ENCODE measurements at places on chromosomes 16 and 17.

- no peak for DNase-seq
Observed at GRCh38 chr17:48104440-48104839, 3.1 kb upstream of the SNX11 start.

- no peak for DNase-seq
Observed at GRCh38 chr16:57735755-57736418, at the start of gene KATNB1. TSS of gene KATNB1 (plus strand) at chr16:57735770. CDS start at chr16:57737244, 1,474 bp downstream.

DNA sequence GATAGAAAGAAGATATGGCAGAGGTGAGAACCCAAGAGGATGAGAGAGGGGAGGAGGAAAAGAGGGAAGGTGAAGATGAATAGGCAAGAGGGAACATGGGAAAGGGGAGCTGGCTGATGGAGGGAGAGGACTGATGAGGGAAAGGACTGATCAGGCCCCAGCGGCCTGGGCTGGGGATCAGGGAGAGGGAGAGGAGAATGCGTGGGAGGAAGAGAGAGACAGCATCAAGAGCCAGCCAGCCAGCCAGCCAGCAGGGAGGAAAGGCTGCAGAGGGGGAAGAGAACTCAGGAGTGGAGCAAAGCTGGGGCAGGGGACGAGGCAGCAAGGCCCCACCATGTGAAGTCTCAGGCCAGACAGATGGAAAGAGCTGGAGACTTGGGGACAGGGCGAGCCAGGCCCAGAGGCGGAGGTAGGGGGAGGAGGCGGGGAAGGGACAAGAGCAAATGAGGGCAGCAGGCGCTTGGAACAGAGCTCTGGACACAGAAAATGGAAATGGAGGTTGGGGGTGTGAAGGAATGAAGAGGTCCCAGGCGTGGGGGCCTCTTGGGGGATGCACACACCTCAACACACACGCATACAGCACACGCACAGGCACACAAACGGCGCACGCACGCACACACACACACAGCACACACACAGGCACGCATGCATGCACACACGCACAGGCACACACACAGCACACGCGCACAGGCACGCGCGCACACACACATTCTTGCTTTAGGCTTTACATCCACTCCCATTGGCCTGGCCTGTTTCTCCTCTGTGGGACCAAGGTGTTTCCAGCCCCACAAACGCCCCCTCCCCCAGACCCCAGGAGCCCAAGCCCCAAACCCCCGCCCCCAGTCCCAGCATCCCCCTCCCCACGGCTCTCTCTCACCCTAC is 12.3 kb downstream of the DLG4 start:
- no peak for DNase-seq

DNA sequence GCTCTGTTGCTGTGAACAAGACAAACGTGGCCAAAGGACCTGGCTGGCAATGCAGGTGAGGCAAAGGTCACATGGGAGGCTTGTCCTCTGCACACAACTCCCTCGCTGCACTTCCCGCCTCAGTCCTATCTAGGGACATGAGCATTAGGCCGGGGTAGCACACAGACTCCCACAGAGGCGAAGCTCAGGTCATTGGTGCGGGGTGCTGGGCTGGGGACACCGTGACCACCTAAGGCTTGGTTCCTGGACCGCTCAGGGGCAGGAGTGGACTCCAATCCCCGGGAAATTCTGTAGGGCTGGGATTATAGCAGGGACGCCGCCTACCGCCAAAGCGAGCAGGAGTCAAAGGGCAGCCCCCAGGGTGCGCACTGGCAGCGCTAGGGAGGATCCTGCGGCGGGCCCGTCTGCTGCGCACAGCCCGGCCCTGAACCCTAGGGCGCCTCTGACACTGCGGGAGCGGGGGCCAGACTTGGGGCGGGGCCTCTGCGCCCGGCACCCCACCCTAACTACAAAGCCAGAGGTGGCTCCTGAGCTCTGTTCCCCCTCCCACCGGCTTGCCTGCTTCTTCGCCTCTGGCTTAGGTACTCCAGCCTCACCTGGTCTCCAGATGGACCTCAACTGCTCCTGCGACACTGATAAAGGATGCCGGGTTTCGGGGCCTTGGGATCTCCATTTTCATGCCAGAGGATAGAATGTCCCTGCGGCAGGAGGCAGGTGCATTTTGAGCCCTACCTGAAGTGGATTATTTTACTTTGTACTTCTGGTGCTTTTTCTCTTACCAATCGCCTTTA is 3.9 kb upstream of the MT1B start:
- DNase-seq = no peak

- no peak for DNase-seq
Observed at GRCh38 chr16:85465328-85466303, 147.5 kb upstream of the GSE1 start.

- DNase-seq = no peak
Observed at GRCh38 chr16:56559109-56559508, 5.8 kb upstream of the MT4 start.

DNA sequence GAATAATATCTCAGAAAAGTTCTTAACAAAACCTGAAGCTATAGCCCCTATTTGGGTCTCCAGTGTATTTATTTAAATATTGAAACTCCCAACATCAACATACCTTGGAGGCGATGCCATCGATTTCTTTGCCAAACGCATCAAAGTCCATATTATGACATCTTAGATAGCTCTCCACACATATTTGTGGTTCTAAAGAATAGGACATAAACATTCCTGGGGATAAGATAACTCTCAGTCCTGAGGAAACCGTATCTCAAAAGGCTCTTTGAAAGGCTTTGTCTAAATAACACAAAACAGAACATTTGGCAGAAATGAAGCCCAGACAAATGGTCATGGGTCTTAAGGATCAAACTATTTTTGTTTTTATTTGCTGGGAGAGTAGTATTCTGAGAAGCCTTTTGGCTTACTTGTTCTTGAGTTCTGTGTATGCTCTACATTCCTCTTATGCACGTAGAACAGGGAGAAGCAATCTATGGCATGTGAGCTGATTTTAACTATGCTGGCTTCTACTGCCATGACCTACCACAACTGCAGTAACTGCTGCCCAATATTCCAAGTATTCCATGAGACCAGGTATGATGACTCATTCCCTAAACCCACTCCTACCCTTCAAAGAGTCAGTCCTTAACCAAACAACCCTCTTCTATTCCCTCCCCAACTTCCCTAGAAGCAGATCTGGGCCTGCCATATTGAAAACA is 279.0 kb upstream of the ZFHX3 start:
- DNase-seq = no peak

GRCh38 chr17:1714427-1714979 is 4.3 kb upstream of the TLCD2 start:
- DNase-seq = no peak

DNA sequence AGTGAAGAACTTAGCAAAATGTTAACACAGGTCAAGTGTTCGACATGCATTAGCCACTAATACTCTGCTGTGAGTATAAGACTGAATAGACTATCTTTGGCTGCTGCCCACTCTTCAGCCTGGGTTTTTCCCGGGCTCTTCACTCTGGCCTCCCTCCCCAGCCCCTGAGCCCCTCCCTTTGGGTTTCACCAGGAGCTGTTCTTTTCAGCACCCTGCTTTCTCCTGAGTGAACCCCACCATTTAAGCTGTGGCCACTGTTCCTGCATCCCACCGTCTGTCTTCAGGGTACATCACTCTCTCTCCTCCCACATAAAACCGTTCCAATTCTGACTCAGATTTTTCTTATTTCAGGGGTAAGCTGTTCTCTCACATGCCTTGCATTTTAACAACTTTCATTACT is 92.0 kb upstream of the ASIC2 start:
- no peak for DNase-seq

DNA sequence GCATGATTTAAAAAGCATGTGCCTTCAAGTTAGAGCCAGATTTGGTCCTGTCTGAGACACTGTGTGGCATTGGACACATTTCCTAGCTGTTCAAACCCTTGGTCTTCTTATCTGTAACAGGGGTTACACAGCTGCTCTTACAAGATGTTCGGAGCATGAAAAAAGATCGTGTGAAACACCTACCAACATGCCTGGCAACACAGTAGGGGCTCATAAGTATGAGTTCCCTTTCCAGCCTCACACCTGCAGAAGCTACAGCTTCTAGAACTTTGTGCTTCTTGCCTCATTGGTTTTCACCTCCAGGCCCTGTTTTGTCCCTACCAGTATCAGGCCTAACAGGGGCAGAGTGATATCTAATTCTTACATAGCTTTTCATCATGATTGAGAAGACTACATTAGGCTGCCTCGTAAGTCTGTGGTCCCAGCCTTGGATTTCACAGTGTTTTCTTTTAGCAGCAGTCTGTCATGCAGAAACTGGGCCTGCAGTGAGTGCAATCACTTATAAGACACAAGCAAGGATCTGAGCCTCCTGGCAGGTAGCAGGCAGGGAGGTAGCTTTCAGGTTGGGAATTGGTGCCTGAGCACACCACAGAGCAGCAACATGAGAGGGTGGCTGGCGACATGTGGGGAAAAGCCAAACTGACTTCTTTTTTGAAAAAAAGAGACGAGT is 78.8 kb downstream of the CCDC182 start:
- DNase-seq = no peak

DNA sequence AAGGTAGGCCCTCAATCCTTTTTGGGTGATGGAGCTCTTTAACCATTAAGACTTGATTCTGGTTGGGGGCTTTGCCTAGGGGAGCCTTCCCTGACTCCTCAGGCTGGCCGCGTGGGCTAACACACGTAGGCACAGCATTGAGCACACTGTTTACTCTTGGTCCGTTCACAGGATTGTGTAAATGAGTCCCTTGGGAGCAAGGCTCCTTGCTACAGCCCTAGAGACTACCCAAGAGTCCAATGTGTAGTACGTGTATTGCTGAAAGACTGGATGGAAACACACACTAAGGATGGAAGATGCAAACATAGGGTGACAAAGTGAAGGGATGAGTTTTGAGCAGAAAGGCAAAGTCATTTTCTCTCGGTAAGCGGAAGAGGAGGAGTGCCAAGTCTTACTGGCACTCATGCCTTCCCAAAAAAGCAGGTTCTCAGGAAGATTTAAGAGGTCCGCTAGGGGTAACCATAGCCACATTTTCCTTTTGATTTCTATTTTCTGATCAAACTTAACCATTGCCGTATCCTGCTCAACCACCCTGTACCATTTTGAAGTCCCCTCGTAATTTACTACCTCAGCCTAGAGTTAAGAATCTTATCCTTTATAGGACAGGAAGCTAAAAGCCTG is 911 bp upstream of the ITGA2B start:
- no peak for DNase-seq

- no peak for DNase-seq
Observed at GRCh38 chr17:68273722-68274121, 17.2 kb downstream of the SLC16A6 start.

- DNase-seq = no peak
Observed at GRCh38 chr17:32488604-32489180, 1.9 kb downstream of the CDK5R1 start.

- no peak for DNase-seq
Observed at GRCh38 chr16:17261197-17261858, 209.4 kb downstream of the XYLT1 start.

- DNase-seq = no peak
Observed at GRCh38 chr16:72241930-72242329, 70.0 kb upstream of the PMFBP1 start.

DNA sequence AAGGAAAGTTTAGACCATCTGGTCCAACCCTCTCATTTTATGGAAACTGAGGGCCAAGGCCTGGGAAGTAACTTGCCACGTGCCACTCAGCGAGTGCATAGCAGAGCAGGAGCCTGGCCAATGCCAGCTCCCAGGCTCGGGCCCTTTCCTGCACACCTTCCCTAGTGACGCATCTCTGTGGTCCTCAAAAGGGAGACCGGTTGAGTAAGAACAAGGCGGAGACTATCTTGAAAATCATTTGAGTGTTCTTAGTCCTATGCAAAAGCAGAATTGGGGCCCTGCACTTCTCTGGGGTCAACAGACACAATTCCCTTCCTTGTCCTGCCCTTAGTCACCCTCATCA is 2.8 kb downstream of the CCL4 start:
- no peak for DNase-seq

GRCh38 chr17:61132524-61132923 is 267.1 kb upstream of the TBX2 start:
- DNase-seq = no peak

DNA sequence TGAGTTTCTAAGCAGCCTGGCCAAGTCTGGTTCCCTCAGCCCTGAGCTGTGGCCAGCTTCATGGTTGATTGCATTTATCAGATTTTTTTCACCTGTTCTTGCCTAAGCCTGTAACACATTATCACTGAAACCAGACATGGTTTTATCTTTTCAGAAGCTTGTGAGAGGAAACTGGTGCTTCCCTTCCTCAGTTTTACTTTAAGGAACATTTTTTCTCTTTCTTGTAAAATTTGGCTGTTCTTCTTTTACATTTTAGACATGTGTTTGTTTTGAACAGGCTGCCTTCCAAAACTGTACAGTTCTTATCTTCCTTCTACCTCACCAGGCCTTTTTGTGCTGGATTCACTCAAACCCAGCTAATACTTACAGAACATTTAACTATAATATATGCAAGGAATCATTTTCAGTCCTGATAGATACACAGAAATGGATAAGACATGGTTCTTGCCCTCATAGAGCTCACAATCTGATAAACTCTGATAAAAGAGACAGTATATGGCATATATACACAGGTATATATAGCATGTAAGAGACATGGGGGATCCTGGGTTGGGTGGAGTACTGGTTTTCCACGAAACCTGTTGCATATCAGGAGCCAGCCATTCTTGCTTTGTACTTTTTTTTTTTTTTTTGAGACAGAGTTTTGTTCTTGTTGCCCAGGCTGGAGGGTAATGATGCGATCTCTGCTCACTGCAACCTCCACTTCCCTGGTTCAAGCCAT is 44.5 kb downstream of the ZNRF1 start:
- DNase-seq = no peak

DNA sequence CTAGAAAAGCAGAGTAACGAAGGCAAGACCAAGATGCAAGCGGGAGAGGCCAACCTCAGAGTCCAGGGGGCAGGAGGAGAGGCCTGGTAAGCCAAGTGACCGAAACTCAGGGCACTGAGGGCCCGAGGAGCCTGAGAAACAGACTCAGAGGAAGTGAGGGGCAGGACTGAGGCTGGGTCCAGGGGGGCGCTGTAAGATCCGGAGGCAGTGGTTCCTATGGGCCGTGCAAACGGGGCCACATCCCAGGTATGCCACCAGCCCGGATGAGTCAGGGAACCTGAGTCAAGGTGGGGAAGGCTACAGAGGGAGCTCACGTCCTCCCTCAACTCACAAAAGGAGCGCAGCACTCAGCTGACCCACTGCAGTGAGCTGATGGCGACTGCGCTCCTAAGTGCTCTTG is 8.3 kb downstream of the ZDHHC7 start:
- no peak for DNase-seq

Measured in effector CD4-positive, alpha-beta T cell (primary cell).